Activated naive CD4-positive, alpha-beta T cell treated with anti-CD3 and anti-CD28 coated beads, Interleukin-2, amount 10 ng/mL, durations not matched to agents 5 hours and 36 hours (primary cell): ENCODE measurements at places on chromosomes 7 and 10. TPM values are rescaled to one million over a fixed set of nuclear protein-coding genes. Genes with fewer than 3 reads are reported as not detected.

ERLIN1 gene
- total RNA-seq, result 13.6 TPM

SLC26A3 gene
- total RNA-seq, result not detected

KIAA1549 gene
- 0.41 TPM for total RNA-seq

CALD1 gene
- total RNA-seq, result 0.10 TPM

MYOZ1 gene
- total RNA-seq, result not detected

PDZD7 gene
- total RNA-seq, result 0.81 TPM

ACHE gene
- total RNA-seq, result not detected

ZNF365 gene
- not detected for total RNA-seq

ASZ1 gene
- total RNA-seq, result not detected

RAPGEF5 gene
- 0.15 TPM for total RNA-seq

MNX1 gene
- 0.10 TPM for total RNA-seq

SSC4D gene
- total RNA-seq, result 0.23 TPM

MCM10 gene
- total RNA-seq, result 35.8 TPM

NCF1 gene
- 5.2 TPM for total RNA-seq

ZSCAN25 gene
- 33.8 TPM for total RNA-seq

CACNB2 gene
- not detected for total RNA-seq

PDE6C gene
- not detected for total RNA-seq

PLEKHS1 gene
- total RNA-seq, result not detected

ENTPD7 gene
- 4.9 TPM for total RNA-seq

HOXA6 gene
- not detected for total RNA-seq

RADIL gene
- 0.39 TPM for total RNA-seq

AS3MT gene
- total RNA-seq, result 0.58 TPM

ELOVL3 gene
- total RNA-seq, result not detected
